ENCODE measurements at places on chromosomes 11 and 22.

DNA sequence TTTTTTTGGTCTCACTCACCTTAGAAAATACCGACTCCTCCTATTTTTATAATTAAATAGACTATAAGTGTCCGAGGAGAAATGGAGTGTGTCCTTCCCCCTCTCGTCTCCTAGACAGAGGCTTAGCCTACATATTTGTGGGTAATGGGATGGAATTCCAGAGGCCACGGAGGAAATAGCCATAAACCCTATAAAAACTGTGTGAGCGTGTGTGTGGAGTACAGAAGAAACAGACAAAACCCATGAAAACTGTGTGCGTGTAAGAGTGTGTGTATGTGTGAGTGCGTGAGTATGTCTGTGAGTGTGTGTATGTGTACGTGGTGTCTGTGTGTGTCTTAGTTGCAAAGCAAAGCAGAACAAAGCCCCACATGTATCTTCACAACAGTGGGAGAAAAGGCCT is 883.5 kb downstream of the OPCML start:
- DNase-seq, result no peak

DNA sequence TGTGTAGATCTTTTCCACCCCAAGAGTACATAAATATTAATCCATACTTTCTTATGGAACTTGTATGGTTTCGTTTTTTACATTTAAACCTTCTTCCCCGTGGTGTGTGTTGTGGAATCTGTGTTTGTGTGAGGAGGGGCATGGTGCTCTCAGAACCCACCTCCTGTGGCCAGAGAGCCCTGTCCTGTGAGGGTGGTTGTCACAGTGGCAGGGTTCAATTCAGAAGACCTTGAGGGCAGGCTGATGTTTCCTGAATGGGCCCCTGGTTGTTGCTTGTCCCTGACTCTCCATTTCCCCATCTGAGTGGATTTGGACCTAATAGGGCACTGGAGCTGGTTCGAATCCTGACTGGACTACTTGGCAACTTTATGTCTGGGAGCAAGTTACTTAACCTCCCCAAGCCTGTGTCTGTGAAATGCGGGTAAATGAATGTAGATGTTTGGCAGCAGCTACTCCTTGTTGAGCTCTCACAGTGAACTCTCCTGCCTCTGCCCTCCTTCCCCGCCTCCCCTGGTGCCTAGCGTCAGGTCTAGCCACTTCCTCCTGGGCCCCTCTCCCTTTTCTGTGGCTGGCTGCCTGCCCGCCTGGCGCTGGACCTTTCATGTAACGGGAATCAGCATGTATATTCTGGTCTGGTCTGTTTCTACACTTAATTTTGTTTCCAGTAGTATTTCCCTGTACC is 7.3 kb downstream of the NEAT1 start:
- no peak for DNase-seq

DNA sequence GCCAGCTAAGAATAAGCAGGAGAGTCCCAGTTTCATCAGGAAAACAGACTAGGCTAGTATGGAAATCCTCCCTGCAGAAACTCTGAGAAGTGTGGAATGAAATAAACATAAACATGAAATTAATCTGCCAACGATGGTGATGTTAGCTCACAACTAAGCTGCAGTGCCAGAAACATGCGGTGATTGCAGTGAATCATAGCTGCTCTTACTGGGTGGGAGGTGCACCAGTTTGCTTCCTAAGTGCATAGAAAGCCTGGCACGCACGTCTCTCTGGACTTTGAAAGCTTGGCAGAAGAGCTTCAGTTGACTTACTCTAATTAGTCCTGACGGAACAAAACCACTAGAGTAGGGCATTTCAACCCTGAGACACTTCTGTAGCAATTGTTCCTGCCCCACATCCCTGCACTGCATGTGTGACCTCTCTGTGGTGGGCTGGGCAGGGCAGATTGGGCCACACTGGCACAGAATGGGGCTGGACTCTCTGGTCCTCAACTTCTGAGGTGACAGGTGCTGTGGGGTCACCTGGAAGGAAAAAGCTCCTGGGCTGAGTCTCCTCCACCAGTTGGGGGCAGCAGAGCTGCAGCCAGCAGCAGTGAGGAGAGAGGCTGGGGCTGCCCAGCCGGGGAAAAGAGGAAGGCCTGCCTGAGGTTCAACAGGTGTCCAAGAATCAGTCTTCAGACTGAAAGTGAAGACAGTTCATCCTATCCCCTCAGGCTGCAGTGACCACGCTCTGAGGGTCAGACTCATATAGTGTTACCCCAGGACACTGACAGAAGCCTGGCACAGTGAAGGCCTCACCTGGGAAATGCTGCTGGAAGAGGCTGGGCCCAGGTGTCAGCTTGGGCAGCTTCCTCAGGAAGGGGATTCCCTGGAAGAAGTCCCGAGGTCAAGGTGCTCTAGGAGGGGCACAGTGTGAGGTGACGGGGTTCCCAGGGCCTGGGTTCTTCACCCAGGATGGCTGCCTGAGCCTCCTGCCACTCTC is 40.5 kb downstream of the GGTLC2 start:
- no peak for DNase-seq

DNA sequence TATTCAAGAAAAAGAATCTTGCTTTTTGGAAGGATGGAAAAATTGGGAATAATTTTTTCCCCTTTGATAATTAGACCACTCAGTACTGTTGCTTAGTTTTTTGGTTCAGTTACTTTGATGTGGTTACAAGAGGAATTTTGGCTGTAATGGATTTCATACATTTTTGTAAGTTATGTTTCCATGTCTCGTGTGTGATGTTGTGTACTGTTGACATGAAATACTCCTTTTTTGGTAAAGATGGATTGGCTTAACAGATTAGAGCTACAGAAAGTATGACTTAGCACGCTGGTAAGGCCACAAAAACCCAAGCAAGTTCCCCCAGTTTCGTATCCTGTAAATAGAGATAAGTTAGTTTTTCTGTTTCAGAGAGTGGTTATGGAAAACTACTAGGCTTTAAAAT is 11.9 kb downstream of the TBCEL start:
- no peak for DNase-seq

GRCh38 chr22:31897842-31898805 is 46.2 kb upstream of the YWHAH start:
- DNase-seq, result no peak

DNA sequence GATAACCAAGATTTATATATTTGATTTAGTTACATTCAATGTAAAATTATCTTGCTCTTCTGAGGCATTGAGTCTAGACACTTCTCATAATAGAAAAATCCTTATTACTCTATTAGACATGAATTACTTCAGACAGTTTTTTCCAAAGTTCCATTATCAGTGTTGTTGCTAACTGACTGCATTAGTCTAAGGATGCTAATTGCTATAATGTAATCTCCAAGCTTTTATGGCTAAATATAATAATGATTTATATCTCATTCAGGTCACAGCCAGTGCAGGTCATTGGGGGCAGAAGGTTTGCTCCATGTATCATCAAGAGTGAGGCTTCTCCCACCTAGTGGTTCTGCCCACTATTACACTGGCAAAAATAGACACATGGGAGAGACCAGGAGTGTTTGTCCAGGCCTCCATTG is 377.2 kb upstream of the DDI1 start:
- no peak for DNase-seq

DNA sequence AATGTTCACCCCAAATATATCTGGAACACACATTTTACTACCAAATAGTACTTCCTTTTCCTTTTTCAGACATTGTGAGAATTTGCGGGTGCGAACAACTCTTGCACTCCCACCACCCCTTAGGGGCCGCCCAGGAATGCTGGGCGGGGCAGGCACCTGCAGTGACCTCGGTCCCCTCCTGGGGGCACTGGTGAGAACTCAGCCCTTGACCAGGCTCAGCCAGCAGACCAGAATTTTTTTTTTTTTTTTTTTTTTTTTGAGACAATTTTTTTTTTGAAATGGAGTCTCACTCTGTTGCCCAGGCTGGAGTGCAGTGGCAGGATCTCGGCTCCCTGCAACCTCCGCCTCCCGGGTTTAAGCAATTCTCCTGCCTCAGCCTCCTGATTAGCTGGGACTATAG is 75.8 kb downstream of the ARHGAP8 start:
- DNase-seq, result no peak

GRCh38 chr22:32561756-32562155 is 87.1 kb downstream of the FBXO7 start:
- no peak for DNase-seq

GRCh38 chr11:122198291-122198983 is 82.4 kb upstream of the BLID start:
- no peak for DNase-seq

DNA sequence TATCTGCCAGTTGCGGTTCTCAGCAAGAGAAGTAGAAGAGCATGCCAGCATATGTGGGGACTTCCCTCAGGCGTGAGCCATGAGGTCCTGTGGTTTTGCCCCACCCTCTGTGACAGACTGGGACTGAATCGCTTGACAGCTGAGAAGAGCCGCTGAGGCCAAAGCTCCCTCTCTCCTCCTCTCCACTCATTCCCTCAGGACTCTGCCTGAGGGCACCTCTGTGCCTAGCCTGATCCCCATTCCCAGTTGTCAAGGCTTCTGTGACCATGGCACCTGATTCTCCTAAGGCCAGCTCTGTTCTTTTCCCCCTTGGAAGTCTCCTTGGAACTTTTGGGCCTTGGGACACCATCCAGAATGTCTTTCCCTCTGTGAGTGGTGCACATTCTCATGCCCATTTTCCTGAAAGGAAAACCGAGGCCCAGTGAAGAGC is 27.0 kb downstream of the ART5 start:
- DNase-seq, result peak; percentile 11

DNA sequence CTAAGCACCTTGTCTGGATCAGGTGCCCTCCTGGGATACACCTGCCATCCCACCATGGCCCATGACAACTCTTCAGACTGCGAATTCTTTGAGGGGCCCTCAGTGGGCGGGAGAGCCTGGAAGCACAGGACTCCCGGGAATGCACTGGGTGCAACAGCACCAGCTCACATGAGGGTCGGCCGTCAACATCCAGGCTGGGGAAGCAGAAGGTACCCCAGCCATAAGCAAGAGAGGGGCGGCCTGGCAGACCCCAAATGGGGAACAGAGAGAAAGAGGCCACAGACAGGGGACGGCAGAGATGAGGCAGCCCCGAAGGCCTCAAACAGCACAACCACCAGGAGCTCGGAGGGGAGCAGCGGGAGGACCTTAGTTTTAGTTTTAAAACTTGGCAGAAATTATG is 94.4 kb downstream of the PHF21B start:
- DNase-seq, result no peak

DNA sequence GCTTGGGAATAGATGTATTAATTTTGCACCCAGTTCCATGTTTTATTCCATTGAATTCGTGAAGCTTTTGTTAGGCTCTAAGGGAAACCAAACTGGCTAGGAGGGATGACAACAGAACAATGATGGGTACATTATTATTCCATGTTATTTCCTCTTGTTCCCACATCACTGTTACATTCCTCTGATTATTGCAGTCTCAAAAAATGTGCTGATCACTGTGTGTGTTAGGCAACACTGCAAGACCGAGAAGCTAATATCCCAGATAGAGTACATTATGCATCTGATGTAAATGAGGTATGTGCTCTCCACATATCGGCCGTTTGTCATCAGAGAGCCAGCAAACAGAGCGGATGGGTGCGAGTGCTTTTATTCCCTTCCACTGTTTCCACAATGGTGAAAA is 327.9 kb downstream of the SOX6 start:
- no peak for DNase-seq

GRCh38 chr11:45272701-45273100 is 13.4 kb downstream of the SYT13 start:
- no peak for DNase-seq

GRCh38 chr11:2653930-2654739 is 45.7 kb downstream of the KCNQ1OT1 start:
- DNase-seq, result no peak

- no peak for DNase-seq
These were observed 44.0 kb downstream of the FDX1 start for GRCh38 chr11:110473706-110474105.

DNA sequence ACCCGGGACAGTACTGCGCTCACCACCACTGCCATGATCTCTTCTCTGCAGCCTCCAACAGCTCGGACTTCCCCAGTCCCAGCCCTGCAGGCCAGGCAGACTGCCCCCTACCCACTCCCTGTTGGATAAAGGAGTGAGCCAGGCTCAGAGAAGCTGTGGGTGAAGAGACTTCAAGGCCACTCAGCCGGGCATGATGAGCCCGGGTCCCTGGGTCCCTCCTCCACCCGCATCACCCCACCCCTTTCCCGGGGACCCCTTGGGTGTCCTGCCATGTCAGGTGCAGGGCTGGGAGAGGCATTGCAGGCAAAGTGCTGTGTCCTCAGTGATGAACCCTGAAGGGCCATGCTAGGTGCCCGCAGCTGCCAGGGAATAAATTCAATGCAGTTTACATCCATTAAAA is 14.5 kb downstream of the LSP1 start:
- DNase-seq, result no peak

- peak; percentile 15 for DNase-seq
These were observed 17.0 kb upstream of the FAM181B start for GRCh38 chr11:82750643-82751139.

DNA sequence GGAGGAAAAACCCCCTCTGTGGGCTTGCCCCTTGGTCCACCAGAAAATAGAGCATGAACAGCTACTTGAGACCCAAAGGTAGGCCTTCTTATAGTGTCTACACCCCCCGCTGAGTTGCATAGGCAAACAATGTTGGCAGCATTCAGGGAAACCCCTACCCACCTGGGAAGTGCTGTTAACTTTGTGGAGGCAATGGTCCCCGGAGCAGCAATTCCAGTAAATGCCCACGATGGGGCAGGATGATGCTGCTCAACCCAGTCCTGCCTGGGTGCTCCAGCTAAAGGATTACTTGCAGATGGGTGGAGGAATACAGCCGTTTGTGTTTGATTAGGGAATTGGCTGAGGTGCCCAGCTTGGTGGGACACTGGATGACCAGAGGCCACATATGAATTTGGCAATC is 381.3 kb upstream of the ANO5 start:
- DNase-seq, result no peak

DNA sequence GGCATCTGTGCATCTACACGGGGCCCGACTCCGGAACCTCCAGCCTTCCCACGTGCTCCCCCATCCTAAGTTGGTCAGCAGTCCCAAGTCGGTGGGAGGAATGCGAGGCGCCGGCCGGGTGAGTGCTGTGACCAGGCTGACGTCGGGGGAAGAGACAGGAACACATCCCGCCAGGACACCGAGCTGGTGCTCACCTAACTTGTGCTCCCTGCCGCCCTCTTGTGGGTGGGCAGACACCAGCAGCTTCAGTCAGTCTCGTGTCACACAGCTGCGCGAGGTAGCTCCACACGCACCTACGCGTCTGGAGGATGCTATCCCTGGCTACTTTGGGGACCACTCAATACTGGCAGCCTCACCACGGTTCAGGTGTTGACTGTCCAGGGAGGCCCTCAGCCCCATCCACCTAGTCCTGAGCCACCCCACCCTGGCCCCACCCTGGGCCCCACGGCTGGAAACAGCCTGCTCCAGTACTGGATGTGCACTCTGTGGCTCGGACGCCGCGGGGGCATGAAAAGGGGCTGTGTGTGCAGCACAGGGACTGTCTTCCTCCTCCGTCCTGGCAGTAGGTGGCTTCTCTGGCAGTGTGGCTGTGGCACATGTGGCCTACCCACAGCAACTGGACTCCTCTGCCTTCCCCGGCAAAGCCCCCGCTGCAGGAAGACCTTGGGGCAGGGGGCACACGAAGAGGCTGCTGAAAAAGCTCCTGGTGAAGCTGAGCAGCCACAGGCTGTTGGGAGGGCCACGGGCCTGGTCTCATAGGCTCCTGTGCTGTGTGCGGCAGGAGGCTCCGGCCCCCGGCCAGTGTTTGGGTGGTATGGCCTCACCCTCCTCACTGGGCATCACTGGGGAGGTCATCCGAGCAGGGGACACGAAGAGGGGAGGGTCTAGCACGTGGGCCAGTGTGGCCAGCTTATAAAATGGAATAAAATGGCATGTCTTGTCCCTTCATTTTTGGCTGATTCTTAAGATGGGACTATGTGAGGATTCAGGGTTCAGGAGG is 11.2 kb upstream of the BID start:
- DNase-seq, result no peak

Measured in thymus (tissue), 14 donors.